ENCODE measurements at places on chromosomes 13 and 19.

- DNase-seq = no peak
Measured at GRCh38 chr13:66640231-66640630, 589.9 kb downstream of the PCDH9 start.

- DNase-seq = no peak
Measured at GRCh38 chr13:73608711-73609485, 525.3 kb downstream of the KLF12 start.

- DNase-seq = no peak
Measured at GRCh38 chr13:101565317-101565716, 112.8 kb downstream of the ITGBL1 start.

GRCh38 chr19:4234862-4235201, 5.5 kb downstream of the EBI3 start:
- DNase-seq = no peak

DNA sequence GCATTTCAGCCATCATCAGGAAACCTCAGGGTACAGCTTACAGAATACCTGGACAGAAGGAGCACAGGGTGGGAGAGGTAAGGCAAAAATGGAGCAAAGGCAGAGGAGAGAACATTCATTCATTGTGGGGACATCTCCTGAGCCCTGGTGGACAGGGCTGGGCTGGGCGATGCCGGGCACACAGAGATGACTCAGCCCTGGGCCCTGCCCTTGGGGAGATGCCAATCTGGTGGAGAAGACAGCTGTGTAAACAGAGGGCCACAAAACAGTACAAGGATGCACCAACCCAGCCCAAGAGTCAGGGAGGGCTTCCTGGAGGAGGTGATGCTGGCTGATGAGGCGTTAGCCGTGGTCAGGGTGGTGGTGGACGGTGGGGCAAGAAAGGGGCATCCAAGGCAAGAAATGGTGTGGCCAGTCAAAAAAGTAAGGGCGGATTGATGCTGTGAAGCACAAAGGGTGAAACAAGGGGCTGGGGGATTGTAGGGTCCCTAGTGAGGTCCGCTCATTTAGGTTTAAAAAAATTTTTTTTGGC, 3.6 kb upstream of the HAS1 start:
- DNase-seq = no peak

GRCh38 chr13:66745307-66745706, 484.8 kb downstream of the PCDH9 start:
- DNase-seq = no peak

Measured in omental fat pad (tissue), 4 donors.